ENCODE measurements at places on chromosomes 3 and 15.

- no peak for DNase-seq
Measured at GRCh38 chr3:65883613-65884012, 155.1 kb downstream of the MAGI1 start.

- DNase-seq, result no peak
Measured at GRCh38 chr15:62534996-62535395, 369.9 kb upstream of the C2CD4B start.

DNA sequence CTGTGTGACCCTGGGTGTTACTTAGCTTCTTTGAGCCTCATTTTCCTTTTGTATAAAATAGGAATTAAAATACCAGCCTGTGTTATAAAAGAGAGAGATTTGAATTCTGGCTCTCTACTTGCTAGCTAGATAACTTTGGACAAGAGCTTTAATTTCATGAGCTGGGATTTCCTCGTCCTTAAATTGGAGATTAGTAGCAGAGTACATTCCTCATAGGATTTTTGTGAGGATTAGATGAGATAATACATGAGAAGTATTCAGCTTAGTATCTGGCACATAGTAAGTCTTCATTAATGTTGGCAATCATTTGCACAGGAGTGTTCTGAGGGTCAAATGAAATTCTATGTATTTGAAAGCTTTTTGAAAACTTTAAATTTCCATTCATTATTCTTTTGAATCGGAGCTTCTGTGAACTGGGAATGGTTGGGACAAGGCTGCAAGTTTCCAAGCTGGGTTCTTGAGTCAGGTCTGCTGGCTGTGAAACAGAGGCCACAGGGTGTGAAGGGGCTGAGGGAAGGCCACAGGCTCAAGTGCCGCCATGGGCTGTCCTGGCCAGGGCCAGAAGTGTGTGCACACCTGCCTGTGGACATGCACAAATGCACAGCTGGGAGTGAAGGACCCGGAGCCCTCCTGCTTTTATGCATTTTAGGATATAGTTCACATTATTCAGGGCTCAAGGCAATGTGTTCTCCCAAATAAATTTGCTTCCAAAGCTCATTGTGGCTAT, 17.2 kb downstream of the ALPK3 start:
- no peak for DNase-seq

- DNase-seq, result no peak
Measured at GRCh38 chr3:38455639-38456430, 2.1 kb downstream of the ACVR2B start.

DNA sequence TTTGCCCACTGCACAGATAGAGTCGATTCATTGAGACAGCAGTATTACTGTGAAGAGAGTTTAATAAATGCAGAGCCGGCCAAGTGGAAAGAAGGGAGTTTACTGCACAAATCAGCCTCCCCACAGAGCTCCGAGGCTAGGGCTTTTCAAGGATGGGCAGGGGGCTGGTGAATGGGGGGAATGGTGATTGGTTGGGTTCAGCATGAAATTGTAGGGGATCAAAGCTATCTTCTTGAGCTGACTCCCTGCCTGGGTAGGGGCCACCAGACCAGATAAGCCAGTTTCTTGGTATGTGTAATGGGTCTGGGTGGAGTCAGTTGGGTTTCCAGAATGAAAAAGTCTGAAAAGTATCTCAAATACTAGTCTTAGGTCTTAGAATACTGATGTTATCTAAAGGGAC, 66.6 kb downstream of the SYNPR start:
- no peak for DNase-seq

DNA sequence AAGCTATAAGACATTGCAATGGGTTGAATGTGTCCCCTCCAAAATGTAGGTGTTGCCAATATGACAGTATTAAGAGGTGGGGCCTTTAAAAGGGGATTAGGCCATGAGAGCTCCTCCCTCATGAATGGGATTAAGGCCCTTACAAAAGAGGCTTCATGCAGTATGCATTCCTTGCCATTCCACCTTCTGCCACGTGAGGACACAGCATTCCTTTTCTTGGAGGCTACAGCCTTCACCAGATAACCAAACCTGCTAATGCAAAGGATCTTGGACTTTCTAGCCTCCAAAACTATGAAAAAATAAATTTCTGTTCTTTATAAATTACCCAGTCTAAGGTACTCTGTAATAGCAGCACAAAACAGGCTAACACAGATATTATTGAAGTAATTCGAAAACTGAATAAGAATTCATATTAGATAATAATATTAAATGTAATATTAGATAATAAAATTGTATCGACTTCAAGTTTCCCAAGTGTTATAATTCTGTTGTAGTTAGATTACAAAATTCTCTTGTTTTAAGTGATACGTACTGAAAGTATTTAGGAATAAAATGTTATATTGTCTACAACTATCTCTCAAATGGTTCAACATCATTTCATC, 29.4 kb upstream of the ATP8B4 start:
- peak; percentile 64 for DNase-seq

- DNase-seq, result no peak
Measured at GRCh38 chr3:151383956-151384355, 597 bp downstream of the P2RY12 start.

- no peak for DNase-seq
Measured at GRCh38 chr15:41911691-41912345, 18.0 kb upstream of the SPTBN5 start.

DNA sequence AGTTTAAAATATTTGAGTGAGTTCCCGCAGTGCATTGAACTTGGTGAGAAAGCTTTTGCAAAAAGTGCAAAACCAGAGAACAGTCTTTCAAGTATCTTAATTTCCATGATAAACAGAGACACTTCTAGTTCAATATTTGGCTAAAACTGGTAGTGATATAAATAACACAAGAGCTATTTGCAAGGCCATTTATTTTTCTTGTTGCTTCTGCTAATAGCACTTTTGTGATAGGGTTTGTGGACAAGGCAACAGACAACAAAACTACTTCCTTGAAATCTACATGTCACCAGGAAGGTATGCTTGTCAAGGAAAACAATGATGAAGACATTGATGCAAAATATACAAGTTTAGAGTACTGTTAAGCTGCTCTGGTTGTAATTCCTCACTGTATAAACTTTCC, 1225.1 kb downstream of the OTOL1 start:
- no peak for DNase-seq

DNA sequence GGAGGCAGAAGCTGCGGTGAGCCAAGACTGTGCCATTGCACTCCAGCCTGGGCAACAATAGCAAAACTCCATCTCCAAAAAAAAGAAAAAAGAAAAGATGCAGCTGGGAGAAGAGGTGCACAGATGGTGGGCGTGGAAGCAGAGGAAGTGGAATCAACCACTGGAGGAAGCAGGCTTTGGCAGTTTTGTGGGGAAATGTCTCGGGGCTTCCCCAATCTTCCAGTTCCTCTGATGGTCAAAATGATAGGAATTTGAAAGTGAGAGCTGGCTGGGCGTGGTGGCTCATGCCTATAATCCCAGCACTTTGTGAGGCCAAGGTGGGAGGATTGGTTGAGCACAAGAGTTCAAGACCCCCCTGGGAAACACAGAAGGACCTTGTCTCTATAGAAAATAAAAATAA, 48.1 kb upstream of the SMAD3 start:
- no peak for DNase-seq

DNA sequence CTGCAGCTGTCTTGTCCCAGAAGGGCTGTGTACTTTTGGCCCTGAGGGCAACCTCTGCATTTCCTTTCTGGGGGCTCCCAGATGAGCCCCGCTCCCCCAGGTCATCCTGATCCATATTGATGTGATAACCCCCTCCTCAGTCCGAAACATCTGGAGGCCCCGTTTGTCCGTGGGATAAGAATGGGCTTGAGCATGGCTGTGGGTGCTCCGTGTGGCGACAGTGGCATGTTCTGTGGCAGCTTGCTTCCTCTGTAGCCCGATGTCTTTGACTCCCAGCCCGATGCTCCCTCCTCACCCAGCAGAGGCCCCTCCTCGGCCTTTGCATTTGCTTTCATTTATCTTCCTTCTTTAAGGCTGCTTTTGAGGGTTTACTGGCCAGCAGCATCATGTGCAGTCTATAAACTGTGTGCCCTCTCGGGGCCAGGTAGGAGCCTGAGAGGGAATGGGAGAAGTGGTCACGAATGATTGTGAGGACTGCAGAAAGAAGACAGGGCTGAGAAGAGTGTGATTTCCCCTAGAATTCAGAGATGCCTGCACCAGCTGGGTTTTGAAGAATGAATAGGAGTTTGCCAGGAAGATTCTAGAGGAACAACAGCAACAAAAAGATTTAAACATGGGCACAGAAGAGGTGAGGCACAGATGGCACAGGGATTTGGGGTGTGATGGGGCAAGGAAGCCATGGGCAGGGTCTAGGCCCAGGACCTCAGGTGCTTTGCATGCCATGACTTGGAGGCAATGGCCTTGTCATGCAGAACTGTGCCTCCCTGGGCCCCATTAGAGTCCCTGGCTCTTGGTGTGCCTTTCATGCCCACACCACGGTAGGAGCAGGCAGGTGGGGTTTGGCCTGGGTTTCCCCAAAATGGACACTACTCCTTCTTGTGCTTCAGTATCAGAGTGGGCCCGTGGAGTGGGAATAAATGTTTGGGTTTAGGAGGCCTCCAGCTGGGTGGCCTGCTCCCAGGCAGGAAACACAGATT, 34.2 kb downstream of the APBA2 start:
- DNase-seq, result no peak

- no peak for DNase-seq
Measured at GRCh38 chr15:56051676-56052075, 58.3 kb upstream of the NEDD4 start.

- DNase-seq, result no peak
Measured at GRCh38 chr3:191355406-191355805, 25.1 kb upstream of the UTS2B start.

- DNase-seq, result no peak
Measured at GRCh38 chr15:64753480-64754185, 21.8 kb downstream of the RBPMS2 start.

- no peak for DNase-seq
Measured at GRCh38 chr15:45796433-45796832, 161.6 kb downstream of the SQOR start.

- DNase-seq, result no peak
Measured at GRCh38 chr15:35170207-35170606, 85.1 kb upstream of the NANOGP8 start.
